CD4-positive, alpha-beta T cell (primary cell): ENCODE measurements at places on chromosomes 7 and 10.

DNA sequence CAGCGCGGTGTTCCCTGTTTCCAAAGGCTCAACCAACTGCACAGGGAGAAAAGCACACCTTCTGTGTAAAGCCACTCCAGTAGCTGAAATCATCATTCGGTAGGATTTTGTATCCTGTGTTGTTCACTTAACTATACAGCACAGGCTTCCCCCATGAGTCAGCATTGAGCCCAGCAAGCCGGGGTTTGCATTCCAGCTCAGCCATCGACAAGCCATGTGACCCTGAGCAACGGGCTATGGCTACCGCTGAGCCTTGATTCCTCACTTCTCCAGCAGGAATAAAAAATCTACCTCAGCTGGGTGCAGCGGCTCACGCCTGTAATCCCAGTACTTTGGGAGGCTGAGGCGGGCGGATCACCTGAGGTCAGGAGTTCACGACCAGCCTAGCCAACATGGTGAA is 44.1 kb upstream of the ATP6V0A4 start:
- no peak for DNase-seq

- DNase-seq, result no peak
These were observed 324.1 kb downstream of the TCERG1L start for GRCh38 chr10:130987401-130987800.

DNA sequence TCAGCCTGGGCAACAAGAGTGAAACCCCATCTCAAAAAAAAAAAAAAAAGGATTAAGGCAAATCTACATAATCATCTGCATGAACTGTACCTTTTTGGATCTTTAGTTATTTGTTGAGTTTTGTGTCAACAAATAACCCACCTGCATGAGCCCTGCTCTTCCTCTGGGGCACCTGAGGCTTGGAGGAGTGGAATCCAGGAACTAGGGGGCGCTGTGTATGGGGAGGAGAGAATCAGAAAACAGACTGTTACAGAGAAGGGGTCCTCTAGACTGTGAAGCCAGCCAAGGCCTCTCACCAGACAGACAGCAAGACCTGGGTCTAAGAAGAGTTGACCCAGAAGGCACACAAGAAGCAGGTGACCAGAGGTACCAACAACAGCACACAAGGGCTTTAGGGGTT is 682.8 kb upstream of the NRP1 start:
- no peak for DNase-seq

- no peak for DNase-seq
These were observed 1.3 kb downstream of the FRAT2 start for GRCh38 chr10:97333351-97333600.

DNA sequence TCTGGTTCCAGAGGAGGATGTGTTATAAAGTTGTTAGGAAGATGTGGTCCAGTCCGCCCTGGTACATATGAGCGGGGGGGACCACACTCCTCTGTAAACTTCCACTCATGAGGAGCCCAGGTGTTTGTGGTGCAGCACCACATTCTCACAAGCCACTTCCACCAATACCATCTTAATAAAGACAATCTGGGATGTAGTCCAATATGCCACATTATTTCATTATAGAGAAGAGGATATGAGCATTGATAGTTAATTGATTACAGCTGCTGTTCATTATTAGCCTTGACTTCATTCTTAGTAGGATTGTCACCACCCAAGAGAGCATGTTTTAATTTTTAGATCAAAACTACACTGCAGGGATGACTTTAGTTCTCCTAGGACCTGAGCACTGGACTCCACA is 40.5 kb downstream of the ERCC6 start:
- DNase-seq, result no peak

DNA sequence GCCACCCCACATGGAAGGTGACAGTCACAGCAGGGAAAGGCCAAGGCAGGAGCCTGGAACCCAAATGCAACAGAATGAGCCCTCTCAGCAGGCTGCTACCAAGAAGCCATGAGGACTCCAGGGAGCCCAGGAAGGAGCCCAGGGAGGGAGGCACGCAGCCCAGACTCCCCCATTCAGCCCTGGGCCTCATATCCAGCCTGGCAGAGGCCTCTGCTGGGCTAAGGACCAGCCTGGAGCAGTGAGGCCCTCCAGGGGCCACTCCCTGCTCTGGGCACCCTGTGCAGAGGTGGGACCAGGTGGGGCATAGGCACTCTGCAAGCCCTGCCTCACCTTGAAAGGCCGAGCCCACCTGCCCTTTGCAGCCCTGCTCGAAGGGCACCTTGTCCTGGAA is 25.8 kb upstream of the ZNF488 start:
- DNase-seq, result no peak

GRCh38 chr10:20277820-20278219 is 461.6 kb downstream of the PLXDC2 start:
- no peak for DNase-seq

DNA sequence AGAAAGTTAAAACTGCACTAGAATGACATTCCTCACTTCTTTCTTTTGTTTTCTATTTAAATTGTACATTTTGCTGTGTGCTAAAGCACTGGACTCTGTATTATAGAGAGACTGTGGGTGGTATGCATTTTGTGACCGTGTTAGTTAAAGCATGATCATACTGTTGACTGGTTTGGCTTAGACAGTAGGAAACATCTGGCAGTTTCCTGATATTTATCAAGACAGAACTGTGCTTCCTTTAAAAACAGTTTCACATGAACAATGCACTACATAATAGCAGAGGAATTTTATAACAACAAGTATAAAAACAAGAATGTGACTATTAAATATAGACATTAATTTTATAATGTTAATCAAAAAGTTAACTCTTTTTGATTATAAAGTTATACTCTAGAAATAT is 23.1 kb downstream of the GNG11 start:
- DNase-seq, result no peak

- DNase-seq, result no peak
These were observed 1338.7 kb downstream of the REEP3 start for GRCh38 chr10:64859911-64860310.

GRCh38 chr10:129854158-129854557 is 109.9 kb downstream of the EBF3 start:
- no peak for DNase-seq

DNA sequence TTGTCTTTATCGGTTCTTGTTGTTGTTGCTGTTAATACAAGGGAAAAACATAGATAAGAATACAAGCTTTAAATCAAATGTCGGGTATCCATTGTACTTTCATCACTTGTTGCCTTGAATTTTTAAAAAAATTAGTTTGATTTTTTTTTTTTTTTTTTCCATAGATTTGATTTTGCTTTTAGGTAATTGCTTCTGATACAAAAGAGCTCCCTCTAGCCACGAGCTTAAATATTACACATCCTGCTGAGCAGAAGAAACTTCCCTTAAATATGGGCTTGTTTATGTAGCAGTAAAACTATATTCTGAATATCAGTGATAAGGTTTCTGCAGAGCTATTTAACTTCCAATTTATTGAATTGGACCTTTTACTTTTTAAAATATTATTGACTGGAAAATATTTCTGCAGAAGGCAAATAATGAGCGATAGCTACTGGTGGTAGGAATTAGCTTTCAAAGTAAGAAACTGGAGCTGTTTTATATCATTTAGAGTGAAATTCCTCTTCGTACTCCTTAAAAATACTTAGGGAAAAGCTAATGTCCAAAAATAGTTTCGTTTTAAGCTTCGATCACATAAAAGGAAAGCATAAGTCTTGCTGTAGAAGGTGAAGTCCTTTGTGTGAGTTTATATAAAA is 216.9 kb downstream of the POLR1F start:
- DNase-seq, result no peak

GRCh38 chr10:112461029-112461887 is 14.2 kb downstream of the VTI1A start:
- no peak for DNase-seq

DNA sequence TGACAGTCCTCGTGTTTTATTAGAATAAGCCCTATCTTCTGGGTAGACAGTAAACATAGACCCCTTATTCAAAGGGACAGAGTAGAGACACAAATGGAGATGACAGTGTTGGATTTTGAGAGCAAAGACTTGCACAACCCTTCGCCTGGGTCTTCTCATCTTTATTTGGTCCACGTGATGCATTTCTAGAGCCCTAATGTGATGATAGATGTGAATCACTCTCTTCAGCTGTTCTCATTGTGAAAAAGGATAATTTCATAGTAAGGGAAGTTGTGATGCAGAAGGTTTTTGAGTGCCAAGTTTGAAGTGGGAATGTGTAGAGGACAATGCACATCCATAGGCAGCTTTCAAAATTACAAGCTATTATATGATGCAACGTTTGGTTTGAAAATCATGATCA is 86.3 kb downstream of the CREB5 start:
- no peak for DNase-seq

GRCh38 chr10:126638542-126638941 is 32.0 kb downstream of the C10orf90 start:
- no peak for DNase-seq

DNA sequence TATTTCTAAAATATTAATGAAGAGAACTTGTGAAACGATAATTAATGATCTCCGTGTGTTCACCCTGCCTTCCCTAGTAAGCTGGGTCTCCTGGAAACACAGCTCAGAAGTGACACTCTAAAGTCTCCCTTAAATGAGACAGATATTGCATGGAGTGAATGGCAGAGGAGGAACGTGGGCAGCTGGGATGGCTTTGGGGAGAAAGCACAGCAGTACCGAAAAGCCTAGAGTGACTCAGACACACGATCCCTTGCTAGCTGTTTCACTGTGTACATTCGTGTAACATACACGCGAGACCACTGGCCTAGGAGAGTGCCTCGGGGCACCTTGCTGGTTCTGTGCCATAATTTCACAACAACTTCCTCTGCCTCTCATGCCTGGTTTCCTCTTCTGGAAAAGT is 199.9 kb upstream of the TCERG1L start:
- no peak for DNase-seq

DNA sequence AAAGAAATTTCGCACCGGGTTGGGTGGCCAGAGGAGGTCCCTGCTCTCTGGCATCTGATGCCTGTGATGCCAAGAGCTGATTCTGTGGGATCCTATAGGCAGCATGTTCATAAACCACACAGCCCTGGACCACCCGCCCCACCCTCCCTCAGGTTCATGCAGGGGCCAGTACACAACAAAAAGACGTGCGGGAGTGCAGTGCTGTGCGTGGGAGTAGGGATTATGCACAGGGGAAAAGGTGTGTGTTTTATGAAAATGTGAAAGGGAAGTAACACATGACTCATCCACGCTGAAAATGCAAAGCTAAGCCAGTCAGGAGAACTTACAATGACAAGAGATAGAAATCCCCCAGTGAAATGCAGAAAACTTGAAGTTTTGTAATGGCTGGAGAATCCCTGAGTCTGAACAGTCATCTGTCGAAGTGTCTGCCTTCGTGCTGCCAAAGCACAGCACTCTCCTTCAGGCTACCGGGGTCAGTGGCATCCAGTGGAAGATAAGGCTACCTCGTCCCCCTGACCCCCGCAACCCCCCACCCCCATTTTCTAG is 1.1 kb downstream of the KIAA1217 start:
- no peak for DNase-seq

DNA sequence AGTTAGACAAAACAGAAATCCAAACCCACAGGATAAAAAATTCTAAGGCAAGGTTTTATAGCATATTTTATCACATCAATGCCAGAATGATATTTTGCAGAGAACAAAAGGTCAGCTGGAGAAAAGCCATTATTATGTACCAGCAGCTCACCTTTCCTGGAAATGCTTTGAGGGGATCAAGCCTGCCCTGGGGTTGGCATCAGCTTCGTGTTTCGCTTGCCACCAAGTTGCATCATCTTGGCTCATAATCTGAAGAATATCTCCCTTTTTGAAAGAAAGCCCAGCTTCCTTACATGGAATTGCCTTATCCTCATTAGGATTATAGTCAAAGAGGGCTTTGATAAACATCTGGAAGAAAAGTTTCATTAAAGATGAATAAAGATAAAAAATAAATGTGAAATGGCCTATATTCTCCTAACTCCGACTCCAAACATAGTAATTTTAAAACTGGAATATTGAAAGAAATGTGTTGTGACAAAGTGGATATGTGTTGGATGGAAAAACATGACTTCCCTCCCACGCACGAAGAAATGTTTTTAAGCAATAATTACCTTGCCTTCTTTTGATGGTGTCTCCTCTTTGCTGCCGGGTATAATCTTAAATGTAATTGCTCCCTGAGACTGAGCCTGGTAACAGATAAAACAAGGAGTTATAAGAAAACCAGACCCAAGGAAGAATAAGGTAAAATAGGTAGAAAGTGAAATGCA is 121.3 kb upstream of the ODAD2 start:
- DNase-seq, result no peak

- DNase-seq, result no peak
These were observed 2.2 kb upstream of the KCTD7 start for GRCh38 chr7:66626331-66626934.

DNA sequence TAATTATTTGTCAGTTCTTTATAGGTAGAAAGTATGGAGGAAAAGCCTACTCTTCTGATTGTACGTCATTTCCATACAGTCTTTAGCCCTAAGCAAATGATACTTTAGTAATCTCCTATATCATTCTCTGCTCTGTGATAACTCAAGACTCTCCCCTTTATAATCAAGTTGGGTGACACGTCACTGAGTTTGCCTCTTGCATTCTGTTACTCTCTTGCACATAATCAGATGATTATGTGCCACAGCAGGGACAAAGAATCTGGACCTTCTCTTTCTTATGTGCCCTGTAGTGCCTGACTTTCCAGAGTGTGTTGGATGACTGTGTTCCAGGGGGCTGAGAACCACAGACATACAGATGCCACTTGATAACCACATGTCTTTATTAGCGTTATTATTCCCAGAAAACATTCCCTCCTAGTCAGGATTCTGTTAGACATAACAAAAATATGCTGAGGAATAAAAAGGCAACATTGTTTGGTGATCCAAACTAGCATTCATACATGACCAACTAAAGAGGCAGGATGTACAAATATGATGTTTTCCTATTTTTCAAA is 116.4 kb upstream of the HGF start:
- no peak for DNase-seq

DNA sequence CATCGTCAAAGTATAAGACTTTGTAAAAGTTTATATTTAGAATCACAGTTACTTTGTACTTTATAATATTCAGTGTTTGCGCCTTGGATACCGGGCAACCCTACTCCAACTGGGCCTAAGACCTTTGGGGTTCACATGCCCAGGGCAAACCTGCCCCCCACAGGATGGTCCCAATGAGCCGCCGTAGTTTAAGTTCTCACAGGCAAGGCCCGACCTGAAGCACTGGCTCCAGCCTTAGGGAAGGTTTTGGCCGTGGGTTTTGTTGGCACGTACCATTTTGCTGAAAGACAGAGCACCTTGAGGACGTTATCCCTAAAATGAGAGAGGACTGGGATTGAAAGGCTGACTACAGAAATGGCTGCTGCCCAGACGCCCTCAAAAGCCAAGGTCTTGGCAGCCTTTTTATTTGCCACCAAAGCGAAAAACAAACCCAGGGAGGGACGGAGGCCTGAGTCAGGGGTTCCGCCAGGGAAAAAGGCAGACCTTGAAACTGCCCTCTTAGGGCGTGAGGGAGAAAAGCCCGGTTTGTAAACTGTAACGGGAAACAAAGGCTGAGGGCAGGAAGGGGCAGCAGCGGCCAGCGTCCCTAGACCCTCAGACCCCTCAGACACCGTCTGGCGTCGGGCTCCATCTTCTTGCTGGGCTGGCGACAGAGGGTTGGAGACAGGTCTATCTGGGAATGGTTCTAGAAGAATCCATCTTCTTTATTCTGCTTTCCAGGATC is at the start of gene CCDC172:
Gene CCDC172 (plus strand): TSS at position 222 of the 724 bp plus-strand sequence. CDS start 564 bp downstream, outside the sequence.
- DNase-seq, result no peak

GRCh38 chr7:119594956-119595355 is 678.0 kb upstream of the KCND2 start:
- no peak for DNase-seq
